Choroid plexus epithelial cell (primary cell): ENCODE measurements at places on chromosomes 3 and 15.

GRCh38 chr15:89442671-89443307 is 53.6 kb downstream of the RHCG start:
- DNase-seq, result peak; percentile 44

- no peak for DNase-seq
Measured at GRCh38 chr3:188315553-188315952, 161.6 kb downstream of the LPP start.

DNA sequence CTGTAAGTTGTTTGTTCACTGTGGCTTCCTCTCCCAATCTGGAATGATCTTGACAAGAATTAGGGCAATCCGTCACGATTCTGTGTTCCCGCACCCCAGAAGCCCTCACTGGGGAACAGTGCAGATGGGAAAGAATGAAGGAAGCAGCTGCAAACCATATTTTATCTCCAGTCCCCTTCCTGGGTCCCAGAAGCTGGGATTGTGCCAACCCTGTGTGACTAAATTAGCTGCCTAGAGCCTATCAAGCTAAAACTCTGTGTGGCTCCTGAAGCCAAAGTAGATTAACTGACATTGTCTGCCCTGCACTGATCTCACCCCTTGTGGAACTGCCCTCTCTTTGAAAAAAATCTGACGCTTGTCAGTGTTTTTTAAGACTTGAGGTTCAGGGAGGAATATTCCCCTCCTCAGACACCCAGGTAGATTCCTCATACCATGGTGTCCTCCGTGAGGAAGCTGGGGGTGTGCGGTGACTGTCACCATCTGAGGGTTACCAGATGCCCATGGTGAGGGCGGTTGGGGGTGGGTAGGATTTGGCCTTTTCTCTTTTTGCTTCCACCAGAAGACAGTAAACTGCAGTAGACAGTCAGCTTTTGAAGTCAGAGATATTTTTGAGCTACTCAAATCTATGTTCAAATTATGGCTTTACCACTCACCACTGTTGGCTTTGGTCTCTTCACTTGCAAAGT is 358.3 kb upstream of the TPM1 start:
- no peak for DNase-seq

GRCh38 chr15:41001524-41002214 is 48.4 kb downstream of the CHAC1 start:
- DNase-seq, result peak; percentile 21

- peak; percentile 33 for DNase-seq
Measured at GRCh38 chr15:60830479-60830878, 351.5 kb upstream of the ICE2 start.

DNA sequence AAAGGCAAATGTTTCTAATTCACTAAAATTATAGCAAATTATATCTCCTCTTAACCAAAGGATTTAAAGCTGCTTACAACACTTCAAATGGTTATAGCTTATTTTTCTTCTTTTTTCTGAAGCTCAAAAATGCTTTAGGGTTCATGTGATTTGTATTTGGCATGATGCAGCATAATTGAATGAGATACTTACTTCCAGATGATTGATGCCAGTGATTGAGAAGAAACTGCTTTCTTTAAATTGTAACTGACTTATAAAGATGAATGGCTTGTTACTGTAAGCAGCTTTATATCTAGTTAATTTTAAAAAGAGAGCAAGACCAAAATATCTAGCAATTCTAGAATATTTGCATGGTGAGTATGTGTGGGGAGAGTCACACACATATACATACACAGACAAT is 270.7 kb upstream of the THRB start:
- no peak for DNase-seq

DNA sequence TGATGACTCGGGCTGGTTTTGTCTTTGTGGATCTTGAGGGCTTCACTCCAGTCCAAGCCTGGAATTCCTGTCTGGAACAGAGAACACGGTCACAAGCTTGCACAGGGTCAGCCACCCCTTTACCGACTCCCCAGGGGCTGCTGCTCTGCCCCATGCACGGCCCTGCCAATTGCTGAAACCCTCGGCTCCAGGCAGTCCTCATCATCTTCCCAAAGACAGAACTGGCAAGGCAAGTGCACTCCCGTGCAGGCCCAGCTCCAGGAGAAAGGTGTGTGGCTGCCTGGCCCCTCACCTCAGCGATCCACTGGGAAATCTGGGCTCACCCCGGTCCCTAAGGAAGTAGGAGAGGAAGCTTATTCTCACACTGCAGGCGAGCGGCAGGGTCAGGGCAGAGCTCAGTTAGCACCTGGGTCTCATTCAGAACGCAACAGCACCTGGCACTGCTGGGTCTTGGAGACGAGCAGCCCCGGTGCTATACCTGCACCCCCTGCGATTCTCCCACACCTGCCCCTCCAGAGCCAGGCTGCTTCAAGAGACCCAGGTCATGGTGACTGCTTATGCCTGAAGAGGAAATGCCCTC is 7.2 kb downstream of the MAP6D1 start:
- DNase-seq, result no peak

- no peak for DNase-seq
Measured at GRCh38 chr3:195773956-195774537, 37.7 kb downstream of the MUC4 start.

DNA sequence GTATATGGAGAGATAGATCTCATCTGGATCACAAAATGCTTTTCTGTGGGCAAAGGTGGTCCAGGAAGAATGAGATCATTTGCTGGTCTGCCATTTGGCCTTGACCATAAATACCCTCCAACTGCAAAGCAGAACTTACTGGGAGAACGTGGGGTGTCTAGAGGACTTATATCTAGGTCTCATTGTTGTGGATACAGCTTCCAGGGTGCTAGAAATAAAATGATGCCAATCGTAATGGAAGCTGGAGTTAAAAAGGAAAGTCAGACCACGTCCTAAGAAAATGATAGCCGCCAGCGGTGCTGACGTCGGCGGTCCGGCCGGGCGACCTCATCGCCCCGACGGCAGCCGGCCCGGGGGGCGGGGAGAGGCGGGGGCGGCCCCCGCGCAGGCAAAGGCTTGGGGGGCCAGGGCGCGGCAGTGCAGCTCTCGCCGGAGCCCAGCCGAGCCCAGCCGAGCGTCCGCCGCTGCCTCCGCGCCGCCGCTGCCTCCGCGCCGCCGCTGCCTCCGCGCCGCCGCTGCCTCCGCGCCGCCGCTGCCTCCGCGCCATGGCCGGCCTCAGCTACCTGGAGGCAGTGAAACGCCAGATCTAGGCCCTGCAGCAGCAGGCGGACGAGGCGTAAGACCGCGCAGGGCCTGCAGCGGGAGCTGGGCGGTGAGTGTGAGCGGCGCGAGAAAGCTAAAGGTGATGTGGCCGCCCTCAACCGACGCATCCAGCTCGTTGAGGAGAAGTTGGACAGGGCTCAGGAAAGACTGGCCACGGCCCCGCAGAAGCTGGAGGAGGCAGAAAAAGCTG is 89.5 kb downstream of the EOMES start:
- DNase-seq, result peak; percentile 74

DNA sequence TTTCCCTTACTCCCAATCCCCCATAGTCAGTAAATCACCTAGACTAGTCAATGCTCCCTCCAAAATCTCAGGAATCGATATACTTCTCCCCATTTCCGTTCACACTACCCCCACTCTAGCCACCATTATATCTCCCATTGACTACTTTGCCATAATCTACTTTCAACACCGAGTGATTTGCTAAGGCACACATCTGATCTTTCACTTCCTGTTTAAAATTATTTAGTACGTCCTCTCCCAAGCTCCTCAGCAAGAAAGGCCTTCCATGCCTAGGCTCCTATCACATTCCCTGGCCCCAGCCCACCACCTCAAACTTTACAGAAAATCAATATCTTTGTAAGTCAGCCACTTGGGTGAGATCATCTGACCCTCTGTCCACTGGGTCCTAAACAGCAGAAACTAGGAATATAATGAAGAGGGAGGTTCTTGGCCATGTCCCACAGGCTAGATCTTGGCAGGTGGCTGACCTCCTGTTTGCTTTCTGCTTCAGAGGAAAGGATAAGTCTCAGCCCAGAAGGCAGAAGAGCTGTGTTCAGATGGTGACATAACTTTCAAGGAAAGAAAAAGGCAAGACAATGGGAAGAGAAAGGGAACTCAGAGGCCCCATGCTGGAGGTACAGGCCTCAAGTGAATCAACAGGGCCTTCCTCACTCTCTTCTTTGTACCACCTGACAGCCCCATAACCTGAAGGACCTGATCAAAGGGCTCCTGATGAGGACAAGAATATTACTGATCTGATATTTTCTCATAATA is 103.0 kb downstream of the RPL22L1 start:
- no peak for DNase-seq

DNA sequence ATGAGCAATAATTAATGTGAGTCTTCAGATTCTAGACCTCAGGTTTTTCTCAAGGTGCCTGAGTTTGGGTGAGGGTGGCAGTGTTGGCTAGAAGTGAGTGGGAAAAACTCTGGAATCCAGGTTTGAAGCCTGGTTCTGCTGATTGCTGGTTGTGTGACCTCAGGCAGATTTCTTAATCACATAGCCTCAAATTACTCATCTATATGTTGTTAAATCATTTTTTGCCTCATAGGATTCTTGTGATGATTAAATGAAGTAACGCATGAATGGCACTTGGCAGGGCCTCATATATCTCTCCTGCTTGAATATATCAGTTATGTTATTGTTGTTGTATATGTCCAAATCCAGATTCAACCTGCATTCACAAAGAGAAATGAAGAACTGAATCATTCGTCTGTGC is 60.5 kb downstream of the NR2F2 start:
- no peak for DNase-seq

- DNase-seq, result no peak
Measured at GRCh38 chr3:134065252-134066157, 35.8 kb upstream of the SLCO2A1 start.

DNA sequence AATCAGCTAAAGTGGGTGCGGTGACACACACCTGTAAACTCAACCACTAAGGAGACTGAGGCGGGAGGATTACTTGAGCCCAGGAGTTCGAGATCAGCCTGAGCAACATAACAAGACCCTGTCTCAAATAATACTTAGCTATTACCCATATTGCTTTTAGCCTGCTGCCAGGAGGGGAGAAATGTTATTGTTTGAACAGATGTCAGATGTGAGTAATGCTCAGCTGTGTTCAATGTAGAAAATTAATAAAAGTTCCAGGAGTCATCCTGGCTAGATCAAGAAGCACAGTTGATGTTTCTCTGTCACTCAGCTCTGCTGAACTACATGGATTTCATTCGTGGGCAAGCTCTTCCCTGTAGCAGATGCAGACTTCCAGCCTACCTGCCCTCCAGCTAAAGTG is 22.2 kb downstream of the LSM3 start:
- DNase-seq, result no peak

- peak; percentile 43 for DNase-seq
Measured at GRCh38 chr15:33293713-33294334, 16.9 kb upstream of the RYR3 start.
